ENCODE measurements at places on chromosomes 13 and 19.

- no peak for DNase-seq
These were observed 286.3 kb downstream of the POU4F1 start for GRCh38 chr13:78317030-78317429.

GRCh38 chr19:55080968-55081769 is 5.5 kb downstream of the EPS8L1 start:
- DNase-seq: no peak

DNA sequence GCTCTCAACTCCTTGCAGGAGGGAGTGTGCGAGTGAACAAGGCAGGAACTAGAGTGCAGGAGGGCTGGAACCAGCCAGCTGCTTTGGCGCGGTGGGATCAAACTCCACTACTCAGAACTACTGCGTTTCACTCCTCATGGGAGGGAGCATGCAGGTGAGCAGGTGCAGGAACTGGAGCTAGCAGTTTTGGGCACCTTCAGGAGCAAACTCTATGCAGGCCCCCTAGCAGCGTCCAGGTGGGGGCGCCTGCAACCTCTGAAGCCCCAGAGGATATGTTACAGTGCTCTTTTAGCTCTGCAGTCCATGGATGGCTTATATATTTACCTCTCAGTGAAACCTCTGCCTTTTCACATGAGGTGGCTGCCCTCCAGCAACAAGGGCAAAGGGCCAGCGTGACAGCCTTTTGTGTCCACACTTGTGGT is 1303.4 kb downstream of the PCDH9 start:
- no peak for DNase-seq

GRCh38 chr19:13995878-13996765 is 10.0 kb downstream of the RFX1 start:
- DNase-seq: no peak
